ENCODE measurements at places on chromosomes 7 and 10.
A peak's percentile ranks its signal among the peaks of the same experiment; 100 is the strongest.

DNA sequence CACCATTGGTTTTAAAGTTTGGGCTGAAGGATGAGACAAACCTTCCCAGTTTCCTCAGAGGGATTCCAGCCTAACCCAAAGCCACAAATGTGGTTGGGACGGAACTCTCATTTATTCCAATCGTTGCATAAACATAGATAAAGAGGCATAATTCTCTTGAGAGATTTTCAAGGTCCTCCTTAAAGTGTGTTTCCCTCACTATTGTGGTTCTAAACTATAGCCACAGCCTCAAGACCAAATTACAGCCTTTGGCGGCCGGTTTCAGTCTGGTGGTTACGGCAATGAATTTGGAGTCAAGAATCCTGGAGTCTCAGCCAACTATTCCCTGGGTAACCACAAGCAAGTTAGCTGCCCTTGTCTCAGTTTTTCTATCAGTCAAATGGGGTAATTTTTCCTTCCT lies 42.6 kb downstream of the SEM1 start:
- no peak for DNase-seq

DNA sequence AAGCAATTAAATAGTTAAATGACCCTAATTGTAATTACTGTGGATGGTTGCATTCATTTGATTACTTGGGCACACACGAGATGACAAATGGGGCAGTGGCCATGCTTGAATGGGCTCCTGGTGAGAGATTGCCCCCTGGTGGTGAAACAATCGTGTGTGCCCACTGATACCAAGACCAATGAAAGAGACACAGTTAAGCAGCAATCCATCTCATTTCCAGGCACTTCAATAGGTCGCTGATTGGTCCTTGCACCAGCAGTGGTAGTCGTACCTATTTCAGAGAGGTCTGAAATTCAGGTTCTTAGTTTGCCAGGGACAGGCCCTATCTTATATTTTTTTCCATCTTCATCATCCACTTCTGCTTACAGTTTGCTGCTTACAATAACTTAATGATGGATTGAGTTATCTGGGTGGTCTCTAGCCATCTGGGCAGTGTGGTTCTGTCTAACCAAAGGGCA lies 8.3 kb downstream of the PCBD1 start:
- DNase-seq, result peak; percentile 74

DNA sequence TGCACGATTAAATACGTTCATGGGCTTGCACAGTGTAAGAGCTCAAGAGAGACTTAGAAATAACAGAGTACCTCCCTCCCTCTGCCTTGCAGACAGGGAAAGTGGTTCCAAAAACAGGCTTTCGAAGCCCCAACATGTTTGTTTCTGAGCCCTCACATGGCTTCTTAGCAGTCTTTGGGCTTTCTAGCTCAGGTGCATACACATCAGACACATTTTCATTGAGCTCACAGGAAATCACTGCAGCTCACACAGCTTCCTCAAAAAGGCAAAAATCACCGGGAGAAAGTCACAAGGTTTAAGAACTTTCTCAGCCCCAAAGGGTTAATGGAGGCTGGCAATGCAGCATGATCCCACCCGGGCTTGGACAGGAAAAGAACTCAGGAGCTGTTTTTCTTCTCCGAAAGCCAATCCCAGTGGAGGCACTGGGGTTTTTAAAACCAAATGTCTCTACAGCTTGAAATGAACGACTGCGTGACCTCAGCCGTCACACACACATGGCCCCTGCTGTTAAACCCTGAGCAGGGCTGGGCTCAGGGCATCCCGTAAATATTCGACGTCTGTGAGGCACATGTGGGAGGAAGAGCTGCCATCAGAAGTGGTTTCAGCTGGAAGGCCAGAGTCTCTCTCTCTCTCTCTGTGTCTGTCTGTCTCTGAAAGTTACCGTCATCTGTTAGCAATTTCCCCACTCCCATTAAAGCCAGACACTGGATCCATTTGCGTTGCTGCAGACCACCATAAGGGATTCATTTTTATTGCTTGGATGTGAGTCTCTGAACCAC lies 69.7 kb downstream of the CALML3 start:
- DNase-seq, result no peak

- peak; percentile 3 for DNase-seq
These were observed 1.7 kb upstream of the CTNNA3 start for GRCh38 chr10:67697724-67698131.

- DNase-seq, result no peak
These were observed 30.9 kb downstream of the GRID2IP start for GRCh38 chr7:6520163-6520981.

DNA sequence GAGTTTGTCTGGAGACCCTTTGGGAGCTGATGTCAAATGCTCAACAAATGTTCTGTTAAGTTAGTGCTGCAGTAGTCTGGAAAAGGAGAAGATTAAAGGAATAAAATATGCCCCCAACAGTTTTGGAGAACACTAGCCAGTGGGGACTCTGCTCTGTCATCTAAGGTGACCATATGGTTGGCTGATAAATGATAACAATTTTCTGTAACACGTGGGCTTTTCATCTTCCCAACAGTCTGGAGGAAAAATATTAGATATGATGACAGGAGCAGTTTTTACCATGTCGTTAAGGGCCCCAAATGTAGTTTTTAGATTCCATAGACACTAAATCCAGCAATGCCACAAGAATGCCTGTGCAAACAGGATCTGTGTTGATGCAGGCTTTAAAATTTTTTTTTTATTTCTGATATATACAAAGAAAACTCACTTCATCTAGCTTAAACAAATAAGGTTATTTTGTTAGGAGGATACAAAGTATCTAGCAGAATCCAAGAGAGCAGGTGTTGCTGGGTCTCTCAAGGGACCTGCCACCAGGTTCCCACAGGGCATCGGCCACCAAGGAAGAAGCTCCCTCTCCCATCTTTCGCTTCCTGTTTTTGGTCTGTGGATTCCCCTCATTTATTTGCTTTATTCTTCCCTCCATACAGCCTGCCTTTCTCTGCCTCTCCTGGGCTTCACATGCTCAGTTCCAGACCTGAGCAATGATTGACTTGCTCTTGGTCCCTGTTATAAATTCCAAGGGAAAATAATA lies 6.2 kb upstream of the CFAP58 start:
- no peak for DNase-seq

DNA sequence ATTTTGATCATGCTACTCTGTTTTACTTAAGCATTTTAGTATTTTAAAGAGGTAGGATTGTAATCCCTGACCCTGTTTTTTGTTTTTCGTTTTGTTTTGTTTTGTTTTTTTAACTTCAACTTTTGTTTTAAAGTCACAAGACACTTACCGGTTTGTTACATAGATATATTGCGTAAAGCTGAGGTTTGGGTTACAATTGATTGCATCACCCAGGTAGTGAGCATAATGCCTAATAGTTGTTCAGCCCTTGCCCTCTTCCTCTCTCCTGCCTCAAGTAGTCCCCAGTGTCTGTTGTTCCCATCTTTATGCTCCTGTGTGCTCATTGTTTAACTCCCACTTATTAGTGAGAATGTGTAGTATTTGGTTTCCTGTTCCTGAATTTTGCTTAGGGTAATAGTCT lies 93.1 kb upstream of the TEX47 start:
- no peak for DNase-seq
